Skin of body (tissue), 3 donors: ENCODE measurements at places on chromosomes 1 and 21.

DNA sequence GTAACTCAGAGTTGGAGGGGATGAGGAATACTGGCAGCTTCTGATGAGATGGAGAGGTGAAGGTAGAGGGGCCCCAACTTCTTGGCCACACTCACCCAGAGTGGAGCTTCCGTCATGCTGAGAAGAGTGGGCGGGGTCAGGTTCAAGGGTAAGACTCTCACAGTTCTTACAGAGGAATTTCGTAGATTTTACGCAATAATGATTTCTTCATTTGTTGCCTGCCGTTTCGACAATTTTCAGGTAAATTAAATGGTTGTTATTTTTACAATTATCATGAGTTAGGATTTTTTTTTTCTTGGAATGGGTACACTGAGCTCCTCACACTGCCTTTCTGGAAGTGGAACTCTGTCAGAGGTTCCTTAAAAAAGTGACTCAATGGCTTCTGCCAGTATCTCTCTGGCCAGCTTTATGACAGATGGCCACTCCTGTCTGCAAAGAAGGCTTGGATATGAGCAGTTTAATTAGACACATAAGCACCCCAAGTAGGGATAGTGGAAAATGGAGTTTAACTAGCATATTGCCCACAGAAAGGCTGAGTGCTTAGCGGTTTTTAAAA is 13.8 kb upstream of the NLRP3 start:
- no peak for DNase-seq

DNA sequence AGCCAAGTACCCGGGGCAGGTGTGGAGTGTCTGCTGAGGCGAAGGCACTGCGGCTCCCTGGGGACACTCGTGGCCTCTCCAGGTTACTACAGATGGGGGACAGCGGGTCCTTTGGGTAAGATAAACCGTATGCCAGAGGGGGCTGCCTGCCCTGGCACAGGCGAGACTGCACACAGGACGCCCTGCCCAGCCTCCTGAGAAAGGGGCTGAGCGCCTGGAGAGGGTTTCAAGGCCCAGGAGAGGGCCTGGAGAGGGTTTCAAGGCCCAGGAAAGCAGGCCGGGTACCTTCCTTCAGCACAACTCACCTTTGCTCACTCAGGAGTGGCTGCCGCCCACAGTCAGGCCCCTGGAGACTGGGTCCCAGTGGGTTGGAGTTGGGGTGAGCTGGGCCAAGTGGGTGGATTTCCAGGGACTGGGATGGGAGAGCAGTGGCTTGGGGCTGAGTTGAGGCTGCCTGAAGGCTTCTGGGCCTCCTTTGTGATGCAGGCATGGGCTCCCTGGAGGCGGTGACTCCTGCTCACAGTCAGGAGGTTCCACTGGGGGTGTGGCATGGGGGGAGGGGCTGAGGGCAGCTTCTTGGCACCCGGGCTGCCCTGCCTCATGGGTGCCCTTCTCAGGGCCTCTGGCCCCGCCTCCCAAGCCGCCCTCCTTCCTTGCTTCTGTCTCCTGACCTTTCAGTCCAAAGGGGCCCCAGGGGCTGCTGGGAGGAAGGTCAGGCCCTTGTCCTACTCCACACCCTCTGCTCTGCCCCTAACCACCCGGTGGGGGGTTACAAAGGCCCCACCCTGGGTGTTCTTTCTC is at the start of gene MMEL1:
MMEL1 (minus strand) TSS at position 456 of the 801 bp plus-strand sequence. CDS start 3,532 bp downstream, outside the sequence.
- no peak for DNase-seq

GRCh38 chr1:236082526-236082925 is 17.6 kb upstream of the NID1 start:
- DNase-seq, result no peak

DNA sequence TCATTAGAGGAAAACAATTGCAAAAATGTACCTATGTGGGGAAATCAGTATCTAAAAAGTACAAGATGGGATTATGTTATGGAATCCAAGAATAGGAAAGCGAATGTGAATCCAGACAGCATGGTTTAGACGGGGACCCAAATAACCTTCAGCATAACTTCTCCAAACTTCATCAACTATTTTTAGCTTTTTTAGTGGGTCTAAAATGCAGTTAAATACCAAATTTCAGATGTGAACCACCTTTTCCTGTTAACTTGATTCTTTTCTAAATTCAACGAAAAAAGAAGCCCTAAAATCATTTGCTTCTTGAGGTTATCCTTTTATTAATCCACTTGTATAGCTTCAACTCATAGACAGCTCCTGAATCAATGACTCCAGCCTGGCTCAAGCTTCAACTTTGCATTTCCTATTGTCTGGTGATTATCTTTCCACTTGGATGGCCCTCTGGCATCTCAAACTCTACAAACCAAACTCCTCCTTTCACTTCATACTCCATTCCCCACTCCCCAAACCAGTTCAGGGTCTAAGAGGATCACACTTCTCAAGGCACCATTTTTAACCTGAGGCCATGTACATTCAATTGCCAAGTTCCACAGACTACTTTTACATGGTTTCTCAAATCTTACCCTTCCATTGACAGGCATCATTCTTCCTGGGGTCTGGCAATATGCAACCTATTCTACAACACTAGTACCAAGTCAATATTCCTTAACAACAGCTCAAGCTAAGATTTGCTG is 7.4 kb downstream of the ERRFI1 start:
- no peak for DNase-seq

DNA sequence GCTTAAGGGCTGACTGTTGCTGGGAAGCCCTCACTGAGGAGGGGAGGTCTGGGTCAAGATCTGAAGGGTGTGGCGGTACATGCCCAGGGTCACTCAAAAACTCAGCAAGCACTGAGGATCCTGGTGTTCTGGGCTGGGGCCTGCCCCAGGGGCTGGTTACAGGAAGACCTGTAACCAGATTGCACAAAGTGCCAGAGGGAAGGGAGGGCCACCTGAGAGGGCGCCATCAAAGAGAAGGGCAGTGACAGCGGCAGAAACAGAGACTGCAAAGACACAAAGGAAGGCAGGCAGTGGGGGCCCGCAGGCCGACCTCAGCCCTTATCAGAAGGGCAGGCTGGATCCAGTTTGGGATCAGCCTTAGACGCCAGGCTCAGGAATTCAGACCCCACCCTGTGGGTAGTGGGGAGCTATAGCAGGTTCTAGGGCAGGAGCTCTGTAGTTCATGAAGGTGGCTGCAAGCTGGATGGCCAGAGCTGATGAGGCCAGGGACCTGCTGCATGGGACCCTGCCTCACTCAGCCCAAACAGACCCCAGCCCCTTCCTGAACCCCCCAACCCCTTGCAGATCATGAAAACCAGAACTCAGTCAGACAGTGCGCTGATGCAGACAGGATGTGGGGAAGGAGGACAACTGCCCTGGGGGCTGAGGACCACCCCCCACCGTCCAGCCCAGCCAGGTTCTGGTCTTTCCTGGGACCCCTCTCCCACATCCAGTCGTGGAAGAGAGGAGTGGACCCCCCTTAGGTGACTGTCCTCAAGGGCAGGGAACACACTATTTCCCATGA is 3.9 kb downstream of the SH2D5 start:
- DNase-seq, result no peak

- peak; percentile 52 for DNase-seq
These were observed 35.3 kb downstream of the DTL start for GRCh38 chr1:212070720-212071302.

- DNase-seq, result no peak
These were observed 4.0 kb upstream of the GPR3 start for GRCh38 chr1:27388337-27389005.

DNA sequence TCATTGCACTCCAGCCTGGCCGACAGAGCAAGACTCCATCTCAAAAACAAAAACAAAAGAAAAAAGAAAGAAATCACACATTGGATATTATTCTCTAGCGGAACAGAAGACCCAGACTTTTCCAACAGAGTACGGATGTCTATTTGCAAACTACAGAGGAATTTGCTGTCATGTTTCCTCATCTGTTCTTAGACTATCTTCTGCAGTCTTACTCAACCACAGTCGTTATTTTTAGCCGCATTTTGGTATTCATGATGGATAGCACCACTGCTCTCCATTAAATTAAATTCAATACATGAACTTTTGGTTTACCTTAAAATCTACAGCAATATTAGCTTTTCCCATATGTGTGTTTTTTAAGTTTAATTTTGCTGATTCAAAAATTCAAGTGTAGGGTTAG is 14.2 kb upstream of the HEATR1 start:
- DNase-seq, result no peak

DNA sequence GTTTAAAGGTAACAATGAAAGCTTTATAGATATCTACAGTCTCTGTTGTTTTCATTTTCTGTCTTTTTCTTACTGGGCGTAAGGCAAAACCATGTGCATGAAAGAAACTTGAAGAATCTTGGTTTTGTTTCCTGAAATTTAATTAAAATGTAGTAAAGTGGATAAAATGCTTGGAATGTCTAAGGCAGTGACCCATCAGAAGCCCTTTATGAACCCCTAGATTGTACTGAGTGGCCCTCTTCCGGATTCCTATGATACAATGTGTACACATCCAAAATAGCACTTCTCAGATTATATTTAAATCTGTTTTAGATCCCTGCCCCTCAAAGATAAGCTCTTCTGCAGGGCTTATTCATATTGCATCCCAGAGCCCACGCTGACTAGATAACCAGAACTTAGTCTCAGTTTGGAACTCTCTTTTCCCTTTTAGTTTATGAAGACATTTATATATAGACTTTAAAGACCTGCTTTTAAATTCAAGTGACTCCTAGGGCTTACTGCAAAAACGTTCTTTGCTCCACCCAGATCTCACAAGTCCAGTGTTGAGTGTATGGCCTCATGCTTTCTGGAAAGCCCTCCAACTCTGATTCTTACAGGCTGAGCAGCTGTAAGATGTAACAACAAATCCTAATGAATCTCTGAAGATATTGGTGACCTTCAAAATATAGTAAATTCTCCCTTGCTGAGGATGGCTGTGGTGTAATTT is 142.9 kb downstream of the LRRC7 start:
- no peak for DNase-seq

DNA sequence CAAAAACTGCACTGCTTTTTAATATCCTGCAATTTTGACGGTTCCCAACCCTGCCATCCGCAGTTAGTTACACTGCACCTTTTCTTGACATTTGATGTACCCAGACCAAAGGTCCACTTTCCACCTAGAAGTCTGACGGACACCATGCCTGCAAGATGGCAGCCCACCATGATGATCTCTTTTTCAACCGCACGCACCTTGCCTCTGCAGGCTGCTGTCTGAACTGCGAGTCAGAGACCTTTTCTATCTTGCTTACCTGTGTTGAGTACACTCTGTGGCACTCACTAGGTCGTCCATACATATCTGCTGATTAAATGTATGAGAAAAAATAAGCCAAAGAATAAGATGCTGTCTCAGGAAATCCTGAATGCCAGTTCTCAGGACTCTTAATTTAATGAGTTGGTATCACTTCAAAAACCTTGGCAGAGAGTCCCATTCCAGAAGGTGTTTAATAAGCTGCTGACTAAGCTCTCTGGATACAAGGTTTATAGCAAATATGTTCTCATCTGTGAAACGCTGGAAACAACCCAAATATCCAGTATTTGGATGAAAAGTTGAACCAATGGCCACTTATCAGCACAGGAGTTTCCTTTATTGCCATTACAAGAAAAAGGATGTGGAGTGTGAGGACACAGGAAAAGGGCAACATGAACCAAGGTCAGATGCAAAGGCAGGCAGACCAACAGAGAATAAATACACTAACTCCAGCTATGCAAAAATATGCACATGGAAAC is 37.9 kb downstream of the GNG12 start:
- DNase-seq, result no peak

DNA sequence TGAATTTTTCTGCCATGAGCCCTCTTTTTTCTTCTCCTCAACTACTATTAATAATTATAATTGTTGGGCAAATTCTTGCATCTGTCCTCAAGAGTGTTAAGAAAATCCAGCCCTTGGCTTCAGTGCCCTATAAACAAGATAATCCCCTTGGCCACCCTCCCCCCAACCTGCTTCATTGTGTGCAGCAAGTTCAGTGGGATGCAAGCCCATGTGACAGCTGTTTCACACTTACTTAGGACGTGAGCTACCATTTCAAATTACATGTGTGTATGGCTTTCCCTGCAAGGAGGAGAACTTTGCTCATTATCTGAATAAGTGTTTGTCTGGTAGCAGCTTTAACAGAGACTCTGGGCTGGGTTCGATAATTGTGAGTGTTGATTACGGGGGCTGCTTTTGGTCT is 276.2 kb downstream of the CACNA1E start:
- DNase-seq, result no peak

DNA sequence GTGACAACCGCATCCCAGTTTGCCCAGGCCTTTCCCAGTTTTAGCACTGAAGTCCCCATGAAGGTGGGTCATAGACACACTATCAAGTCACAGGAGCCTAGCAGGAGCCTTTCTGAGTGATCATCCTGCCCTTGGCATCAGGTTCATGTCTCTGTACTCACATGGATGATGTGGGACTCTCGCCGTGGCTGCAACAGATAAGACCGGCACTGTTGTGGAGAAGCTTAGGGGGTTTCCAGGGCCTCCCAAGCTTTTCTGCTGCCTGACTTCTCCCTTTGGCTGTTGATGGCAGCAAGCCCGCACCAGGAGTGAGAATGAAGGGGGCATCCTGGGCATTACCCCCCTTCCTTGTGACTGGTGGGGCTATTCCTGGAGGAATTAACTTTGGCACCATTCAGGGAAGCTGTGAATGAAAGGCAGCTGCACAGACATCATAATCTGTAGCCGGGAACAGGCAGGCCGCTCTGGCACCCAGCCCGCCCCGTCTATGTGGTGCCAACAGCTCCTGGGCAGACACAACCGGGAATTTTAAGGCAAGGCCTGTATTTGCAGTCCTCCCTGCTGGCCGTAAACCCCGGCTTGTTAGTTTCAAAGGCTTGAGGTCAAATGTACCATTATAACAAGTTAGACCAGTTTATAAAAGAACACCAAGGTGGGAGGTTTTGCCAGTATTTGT is 148.6 kb downstream of the HUNK start:
- no peak for DNase-seq

- DNase-seq, result no peak
These were observed 32.2 kb downstream of the EVI5 start for GRCh38 chr1:92752719-92753118.

- DNase-seq, result no peak
These were observed 2.0 kb downstream of the GFI1 start for GRCh38 chr1:92484472-92485380.

DNA sequence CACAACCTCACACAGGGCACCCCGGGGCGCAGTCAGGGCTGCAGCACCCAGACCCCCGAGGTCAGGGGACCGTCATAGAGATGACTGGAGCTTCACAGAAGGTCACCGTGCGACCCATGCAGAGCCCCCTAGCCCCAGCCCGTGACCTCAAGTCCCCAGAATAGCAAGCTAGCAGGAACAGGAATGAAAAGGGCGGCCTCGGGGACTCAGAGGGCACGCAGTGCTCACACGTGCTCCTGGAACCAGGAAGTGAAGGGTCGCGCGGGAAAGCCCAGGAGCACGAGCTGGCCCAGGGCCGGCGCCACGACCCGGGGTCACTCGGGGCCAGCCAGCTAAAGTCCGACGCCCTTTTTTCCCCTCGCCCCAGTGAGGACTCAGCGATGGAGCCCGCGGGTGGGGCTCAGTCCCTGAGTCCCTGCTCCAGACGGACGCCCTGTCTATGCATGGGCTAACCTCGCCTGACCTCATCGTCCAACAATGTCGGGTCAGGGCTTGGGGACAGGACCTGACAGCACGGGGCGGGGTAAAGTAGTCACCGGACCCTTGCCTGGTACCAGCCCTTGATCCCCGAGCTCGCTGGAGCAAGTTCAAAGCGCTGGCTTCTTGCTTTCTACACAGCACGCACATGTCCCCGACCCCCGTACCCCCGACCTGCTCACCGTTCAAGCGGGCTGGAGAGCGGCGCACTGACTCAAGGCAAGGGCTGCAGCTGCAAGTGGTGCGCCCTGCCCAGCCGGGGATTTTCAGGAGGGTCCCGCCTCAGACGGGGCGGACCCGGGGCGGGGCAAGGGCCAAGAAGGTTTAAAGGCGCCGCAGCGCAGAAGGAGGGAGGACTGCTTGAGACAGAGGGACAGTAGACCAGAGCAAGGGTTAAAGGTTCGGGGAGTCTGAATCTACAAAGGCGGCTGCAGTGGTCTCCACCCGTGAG is at the start of gene TAGLN2:
TAGLN2 (minus strand) TSS at position 717 of the 928 bp plus-strand sequence. CDS start 4,998 bp downstream, outside the sequence.
- peak; percentile 82 for DNase-seq

- DNase-seq, result no peak
These were observed 489.5 kb upstream of the PKN2 start for GRCh38 chr1:88194542-88194941.
